ENCODE measurements at places on chromosomes 6 and 20.

DNA sequence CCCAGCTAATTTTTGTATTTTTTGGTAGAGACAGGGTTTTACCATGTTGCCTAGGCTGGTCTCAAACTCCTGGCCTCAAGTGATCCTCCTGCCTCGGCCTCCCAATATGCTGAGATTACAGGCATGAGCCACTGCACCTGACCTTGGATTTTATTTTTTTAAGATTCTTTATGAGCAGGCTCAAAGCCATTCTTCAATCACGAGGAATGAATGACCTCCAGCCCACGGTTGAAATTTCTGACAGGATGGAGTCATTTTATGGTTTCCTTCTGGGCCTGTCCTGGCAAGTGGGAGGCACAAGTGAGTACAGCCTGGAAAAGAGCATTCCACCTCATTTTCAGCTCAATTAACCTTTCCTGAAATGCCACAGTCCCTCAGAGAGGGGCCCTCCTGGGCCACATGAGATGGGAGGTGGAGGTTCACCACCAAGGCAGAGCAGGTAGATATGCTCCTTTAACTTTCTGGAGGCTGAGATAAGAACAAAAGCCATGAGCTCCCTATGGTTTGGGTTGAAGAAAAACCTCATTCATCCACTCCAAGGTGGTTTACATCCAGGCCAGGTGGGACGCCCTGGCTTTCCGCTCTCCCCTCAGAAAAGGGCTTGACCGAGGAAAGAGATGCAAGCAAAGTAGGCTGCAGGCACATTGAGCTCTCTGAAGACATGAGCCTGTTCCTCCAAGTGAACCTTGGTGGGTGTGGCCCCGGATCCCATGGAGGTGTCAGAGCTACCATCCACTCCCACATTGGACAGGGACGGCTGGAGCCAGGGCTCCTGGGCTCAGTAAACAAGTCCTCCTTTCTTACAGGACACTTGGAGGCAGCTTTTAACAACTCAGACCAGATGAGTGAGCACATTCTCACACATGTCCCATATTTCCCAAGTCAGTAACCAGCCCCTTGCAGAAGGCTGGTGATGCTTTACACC lies 208.5 kb upstream of the SSTR4 start:
- no peak for DNase-seq

DNA sequence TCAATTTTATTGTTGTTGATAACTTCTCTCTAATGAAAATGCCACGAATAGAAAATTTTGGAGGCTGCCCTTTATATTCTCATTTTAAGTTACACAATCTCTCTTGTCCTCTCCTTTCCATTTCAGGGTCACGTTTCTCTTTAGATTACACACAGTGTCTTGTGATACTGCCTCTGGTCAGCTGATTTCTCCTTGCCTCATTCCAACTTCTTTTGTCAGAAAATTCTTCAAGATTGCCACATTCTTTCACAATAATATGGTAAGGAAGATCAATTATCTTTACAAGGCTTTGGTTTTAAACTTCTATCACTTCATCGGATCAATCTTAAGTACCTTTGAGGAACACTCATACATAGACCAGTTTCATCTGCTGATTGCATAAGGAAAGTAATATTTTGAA lies 370.3 kb downstream of the RFPL4B start:
- DNase-seq = no peak

DNA sequence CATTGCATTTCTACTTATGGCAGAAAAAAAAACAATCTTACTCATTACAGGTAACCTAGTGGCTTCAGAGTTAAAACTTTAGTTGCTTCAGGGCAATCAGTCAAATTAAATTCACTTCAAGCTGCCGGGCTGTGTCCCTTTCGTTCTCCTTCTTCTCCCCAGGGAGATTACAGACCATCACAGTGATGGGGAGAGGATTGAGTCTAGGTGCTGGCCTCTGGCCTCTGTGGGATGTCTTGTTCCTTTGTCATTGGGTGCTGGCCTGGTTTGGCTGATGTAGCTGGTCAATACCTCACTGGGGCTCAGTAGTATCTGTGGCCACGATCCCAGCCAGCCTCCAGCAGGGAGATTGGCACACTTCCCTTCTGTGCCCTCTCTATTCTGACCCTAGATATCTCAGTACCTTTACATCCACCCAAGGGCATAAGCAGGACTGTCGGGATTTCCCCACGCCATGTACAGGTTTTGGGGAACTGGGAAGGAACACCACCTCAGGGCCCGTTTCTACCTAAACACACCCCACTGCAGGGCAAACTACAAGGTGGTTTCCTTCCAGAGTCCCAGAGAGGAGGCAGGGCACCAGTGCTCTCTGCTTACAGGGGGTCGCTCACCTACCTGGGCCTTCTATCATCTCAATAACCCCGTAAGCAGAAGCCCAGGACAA lies 15.4 kb downstream of the FYN start:
- no peak for DNase-seq

DNA sequence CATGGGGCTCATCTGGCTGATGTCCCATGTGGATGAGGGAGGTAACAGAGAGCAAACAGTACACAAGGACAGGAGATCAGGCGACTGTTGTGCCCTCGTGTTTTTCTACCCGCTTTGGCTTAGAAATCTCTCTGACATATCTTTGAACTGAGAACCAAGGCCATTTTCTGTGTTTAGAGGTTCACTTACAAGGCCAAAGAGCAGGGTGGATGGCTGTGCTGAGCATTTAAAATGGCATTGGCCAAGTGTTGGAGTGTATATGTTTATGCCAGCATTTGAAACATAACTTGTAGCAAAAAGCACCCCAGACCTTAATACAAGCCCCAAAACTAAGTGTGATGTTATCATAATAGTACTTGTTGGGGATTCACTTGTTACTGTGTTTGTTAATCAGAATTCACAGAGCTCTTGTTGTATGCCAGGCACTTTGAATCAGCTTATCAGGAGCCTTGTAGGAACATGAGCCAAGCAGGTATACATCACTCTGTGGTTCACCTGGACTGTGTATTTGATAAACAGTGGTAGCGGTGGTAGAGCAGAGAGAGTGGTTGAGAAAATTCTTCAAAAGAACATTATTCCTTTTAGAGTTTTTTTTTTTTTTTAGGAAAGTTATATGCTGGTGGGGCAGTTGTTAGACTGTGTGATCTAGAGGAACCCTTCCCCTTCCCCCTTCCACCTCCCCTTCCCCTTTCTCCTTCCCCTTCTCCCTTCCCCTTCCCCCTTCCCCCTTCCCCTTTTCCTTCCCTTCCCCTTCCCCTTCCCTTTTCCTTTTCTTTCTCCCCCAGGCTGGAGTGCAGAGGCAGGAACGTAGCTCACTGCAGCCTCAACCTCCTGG lies 71.3 kb downstream of the ATRN start:
- DNase-seq = no peak

GRCh38 chr6:89387516-89388201 lies 24.4 kb downstream of the RRAGD start:
- DNase-seq = no peak

- DNase-seq = no peak
Observed at GRCh38 chr6:4402477-4402976, 267.2 kb upstream of the ECI2 start.

GRCh38 chr6:56663344-56663743 lies 20.7 kb upstream of the DST start:
- no peak for DNase-seq

GRCh38 chr20:45036044-45036755 lies 64.7 kb downstream of the KCNS1 start:
- DNase-seq = no peak

DNA sequence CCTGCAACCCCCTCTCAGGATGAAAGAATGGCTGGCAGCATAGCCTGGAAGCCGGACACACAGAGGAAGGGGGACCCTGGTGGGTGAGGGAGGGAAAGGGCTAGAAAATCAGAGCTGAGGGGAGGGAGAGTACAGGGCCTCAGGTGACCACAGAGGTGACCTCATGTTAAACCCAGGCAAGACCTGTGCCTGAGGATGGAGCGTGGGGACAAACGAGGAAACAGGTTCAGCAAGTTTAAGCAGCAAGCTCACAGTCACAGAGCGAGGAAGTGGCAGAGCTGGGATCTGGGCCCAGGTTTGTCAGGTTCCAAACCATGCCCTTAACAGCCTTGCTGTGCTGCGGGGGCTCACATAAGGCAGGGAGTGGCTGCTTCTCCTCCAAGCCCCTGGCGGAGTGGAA lies 4.0 kb upstream of the BPI start:
- no peak for DNase-seq
